SK-N-SH (cell line): ENCODE measurements at places on chromosomes 2 and 18.

GRCh38 chr18:50509012-50509411, 50.9 kb upstream of the MAPK4 start:
- H3K4me1 ChIP-seq = no peaks in the 10 kb centered on the region; the same call in 1 of the 2 replicates
- no peak for DNase-seq
- H3K27ac ChIP-seq = no peak overlapping the region
- no peaks in the 10 kb centered on the region for H3K36me3 ChIP-seq
- H3K27me3 ChIP-seq = no peaks in the 10 kb centered on the region
- no peak overlapping the region for H3K4me3 ChIP-seq

DNA sequence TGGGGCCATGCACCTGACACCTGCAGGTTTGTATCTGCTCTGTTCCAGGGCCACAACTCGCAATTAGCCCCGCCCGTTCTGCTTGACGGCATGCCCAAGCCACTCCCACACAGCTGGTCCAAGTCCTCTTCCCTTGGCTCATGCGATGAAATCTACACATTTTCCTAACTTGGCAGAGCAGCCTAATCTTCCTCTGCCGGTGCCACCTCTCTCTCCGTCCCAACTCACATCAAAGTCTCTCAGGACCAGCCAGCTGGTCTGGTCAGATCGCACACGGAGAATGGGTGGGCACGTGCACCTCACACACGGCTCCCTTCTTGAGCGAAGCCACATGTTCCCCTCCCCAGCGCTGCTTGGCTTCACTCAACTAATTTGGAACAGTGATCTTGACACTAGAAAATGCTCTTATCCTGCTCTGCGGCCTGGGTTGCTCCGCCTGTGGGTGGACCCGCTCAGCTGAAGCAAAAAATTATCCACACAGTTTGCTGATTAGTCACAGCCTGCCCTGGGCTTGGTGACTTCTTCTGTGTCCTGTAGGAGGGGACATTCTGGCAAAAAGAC, 176.7 kb downstream of the NRP2 start:
- no peaks in the 10 kb centered on the region; the same call in 1 of the 2 replicates for H3K27me3 ChIP-seq
- no peaks in the 10 kb centered on the region for H3K4me1 ChIP-seq
- H3K27ac ChIP-seq = no peak overlapping the region

DNA sequence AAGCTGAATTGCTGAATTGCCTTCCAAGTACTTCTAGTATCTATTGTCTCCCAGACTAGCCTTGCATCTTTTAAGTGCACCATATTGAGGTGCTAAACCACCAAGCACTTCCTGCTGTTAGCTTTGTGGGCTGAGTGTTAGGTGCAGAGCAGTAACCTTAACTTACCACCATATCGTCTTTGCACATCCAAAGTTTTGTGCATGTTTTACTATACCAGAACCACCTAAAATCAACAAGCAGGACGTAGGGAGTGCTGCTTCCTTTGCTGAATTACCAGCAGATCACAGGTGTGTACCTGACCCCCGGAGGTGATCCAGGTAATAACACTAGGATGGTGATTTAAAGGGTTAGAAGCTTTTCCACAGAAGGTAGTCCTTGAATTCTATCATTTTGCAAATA, 359.9 kb upstream of the HNRNPA3 start:
- H3K27me3 ChIP-seq = no peaks in the 10 kb centered on the region
- no peak overlapping the region for H3K4me3 ChIP-seq
- no peak overlapping the region for H3K27ac ChIP-seq
- DNase-seq = no peak
- no peaks in the 10 kb centered on the region; the same call in 1 of the 2 replicates for H3K4me1 ChIP-seq
- no peaks in the 10 kb centered on the region for H3K36me3 ChIP-seq

GRCh38 chr18:50973367-50974126, 5.7 kb downstream of the ELAC1 start:
- H3K4me1 ChIP-seq = 0 out of 2 replicates have a peak, but pooled peaks cover 4% of the 10 kb centered on the region
- H3K27me3 ChIP-seq = no peaks in the 10 kb centered on the region
- no peak overlapping the region for H3K4me3 ChIP-seq
- peaks cover 24% of the 10 kb centered on the region for H3K36me3 ChIP-seq
- H3K27ac ChIP-seq = no peak overlapping the region

GRCh38 chr2:192978395-192978794, 783.7 kb upstream of the TMEFF2 start:
- DNase-seq = peak; percentile 44
- H3K27me3 ChIP-seq = no peaks in the 10 kb centered on the region
- H3K4me3 ChIP-seq = no peak overlapping the region

GRCh38 chr2:216004697-216005283, 8.6 kb downstream of the MREG start:
- DNase-seq = no peak
- H3K36me3 ChIP-seq = no peaks in the 10 kb centered on the region
- H3K27me3 ChIP-seq = no peaks in the 10 kb centered on the region

- H3K36me3 ChIP-seq = no peaks in the 10 kb centered on the region
- H3K27me3 ChIP-seq = no peaks in the 10 kb centered on the region
- no peak for DNase-seq
- H3K4me1 ChIP-seq = peaks cover 48% of the 10 kb centered on the region
- no peak overlapping the region for H3K4me3 ChIP-seq
Observed at GRCh38 chr18:48027401-48027963, 97.0 kb upstream of the SMAD2 start.

DNA sequence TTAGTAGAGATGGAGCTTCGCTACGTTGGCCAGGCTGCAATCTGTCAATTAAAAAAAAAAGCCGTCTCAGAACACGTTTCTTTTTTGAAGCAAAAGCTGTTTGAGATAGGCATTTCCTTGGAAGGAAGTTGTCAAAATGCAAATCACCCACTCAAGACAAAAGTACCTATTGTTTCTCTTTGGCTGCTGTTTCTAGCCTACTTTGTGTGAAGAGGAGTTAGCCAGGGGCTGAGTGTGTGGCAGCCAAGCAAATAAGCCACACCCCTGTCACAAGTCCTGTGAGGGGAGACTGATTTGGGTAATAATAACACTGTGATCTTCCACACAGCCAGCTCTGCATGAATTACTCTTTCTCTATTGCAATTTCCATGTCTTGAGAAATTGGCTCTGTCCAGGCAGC, 47.4 kb upstream of the CDCA7 start:
- no peak overlapping the region for H3K4me3 ChIP-seq
- no peaks in the 10 kb centered on the region; the same call in 1 of the 2 replicates for H3K27me3 ChIP-seq
- H3K4me1 ChIP-seq = no peaks in the 10 kb centered on the region
- no peak overlapping the region for H3K27ac ChIP-seq

DNA sequence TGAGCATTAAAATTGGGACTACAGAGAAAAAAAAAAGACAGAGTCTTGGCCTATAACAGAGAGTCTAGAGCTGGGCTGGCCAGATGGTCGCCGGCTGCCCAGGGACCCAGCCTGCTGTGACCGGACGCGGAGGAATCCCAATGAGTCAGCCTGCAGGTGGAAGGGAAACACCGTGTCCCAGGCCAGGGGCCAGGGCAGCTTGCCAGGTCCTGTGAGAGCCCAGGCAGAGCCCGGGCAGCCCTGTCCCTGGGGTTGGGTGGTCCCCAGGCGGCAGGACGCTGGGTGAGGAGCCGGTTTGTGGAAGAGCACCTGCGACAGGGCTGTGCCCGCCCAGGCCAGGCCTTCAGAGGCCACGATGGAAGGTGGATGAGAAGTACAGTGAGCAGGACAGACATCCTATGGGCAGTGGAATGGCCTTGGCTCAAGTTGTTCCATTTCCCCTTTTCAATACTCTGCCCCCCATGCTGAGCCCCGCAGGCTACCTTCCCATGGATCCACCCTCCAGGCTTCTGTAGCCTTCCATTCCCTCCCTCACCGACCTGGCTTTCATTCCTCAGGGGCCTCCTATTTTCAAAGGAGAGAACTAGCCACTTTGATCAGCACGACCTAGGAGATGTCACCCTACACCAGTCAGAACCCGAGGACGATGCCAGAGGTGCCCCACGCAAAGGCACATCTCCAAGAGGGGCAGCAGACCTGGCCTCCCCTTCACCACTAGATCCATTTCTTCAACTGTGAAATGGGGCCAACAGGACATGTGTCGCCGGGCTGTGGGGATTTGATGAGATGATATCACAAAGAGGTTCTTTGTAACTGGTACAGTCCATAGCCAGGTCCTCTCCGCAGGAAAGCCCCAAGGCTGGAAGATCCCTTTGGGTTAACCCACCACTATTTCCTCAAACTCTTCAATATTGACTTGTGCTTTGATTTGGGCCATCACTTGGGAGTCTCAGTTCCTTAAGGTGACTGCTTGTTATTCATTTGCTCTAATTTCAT, 87.5 kb downstream of the POLR1A start:
- no peaks in the 10 kb centered on the region for H3K36me3 ChIP-seq
- no peak overlapping the region for H3K27ac ChIP-seq
- no peaks in the 10 kb centered on the region for H3K27me3 ChIP-seq

DNA sequence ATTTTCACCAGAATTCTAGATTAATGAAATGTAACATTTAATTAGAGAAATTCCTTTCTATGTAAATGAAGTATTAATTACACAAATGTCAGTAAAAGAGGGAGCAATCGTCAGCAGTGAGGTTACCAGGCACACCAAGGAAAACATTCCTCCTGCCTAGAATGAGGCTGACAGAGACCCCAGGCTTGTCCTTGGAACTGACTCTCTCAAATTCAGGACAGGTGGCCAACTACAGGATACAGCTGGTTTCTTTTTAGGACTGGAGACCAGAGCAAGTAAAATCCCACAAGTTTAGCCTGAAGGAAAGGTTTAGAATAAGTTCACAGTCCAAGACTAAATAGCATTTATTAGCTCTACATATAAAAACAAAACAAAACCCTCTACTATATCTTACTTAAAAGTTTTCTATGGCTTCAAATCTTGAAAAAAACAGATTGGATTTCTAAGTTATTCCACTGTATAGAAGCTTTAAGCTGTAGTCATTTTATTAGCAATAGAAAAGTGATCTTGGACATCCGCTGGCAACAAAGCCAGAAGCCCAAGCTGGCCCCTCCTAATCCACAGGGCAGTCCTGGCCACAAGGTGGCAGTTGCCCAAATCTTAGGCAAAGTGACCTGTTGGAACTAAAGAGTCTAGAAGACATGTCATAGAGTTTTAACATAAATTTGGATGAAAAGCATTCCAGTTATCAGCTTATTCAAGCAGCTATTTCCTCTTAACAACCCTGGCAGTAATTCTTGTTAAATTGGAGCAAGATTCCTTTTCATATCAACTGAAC, 81.0 kb downstream of the SP3 start:
- H3K4me3 ChIP-seq = peak overlapping the region; percentile 17; the same call in 1 of the 2 replicates
- no peaks in the 10 kb centered on the region for H3K4me1 ChIP-seq
- H3K27me3 ChIP-seq = no peaks in the 10 kb centered on the region; the same call in 1 of the 2 replicates
- DNase-seq = peak; percentile 51
- no peaks in the 10 kb centered on the region for H3K36me3 ChIP-seq

DNA sequence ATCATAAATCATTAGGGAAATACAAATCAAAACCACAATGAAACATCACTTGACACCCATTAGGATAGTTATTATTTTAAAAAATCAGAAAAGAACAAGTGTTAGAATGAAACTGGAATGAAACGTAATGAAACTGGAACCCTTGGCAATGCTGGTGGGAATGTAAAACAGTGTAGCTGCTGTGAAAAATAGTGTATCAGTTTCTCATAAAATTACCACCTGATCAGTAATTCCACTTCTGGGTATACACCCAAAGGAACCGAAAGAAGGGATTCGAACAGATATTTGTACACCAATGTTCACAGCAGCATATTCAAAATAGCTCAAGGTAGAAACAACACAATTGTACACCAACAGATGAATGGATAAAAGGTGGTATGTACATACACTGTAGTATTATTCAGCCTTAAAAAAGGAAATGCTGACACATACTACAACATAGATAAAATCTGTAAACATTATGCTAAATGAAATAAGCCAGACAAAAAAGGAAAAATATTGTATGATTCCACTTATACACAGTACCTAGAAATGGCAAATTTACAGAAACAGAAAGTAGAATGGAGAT, 27.0 kb downstream of the ROCK1 start:
- no peak overlapping the region for H3K27ac ChIP-seq
- DNase-seq = no peak
- H3K4me1 ChIP-seq = no peaks in the 10 kb centered on the region; the same call in 1 of the 2 replicates
- H3K27me3 ChIP-seq = no peaks in the 10 kb centered on the region
- no peak overlapping the region for H3K4me3 ChIP-seq

GRCh38 chr18:45621061-45621511, 5.8 kb downstream of the SLC14A2 start:
- no peak overlapping the region for H3K27ac ChIP-seq
- H3K4me3 ChIP-seq = no peak overlapping the region
- no peaks in the 10 kb centered on the region for H3K27me3 ChIP-seq
- DNase-seq = peak; percentile 74
- no peaks in the 10 kb centered on the region for H3K36me3 ChIP-seq

- no peaks in the 10 kb centered on the region; the same call in 1 of the 2 replicates for H3K27me3 ChIP-seq
- no peak overlapping the region for H3K4me3 ChIP-seq
- no peak overlapping the region for H3K27ac ChIP-seq
- H3K4me1 ChIP-seq = no peaks in the 10 kb centered on the region
- no peak for DNase-seq
- no peaks in the 10 kb centered on the region for H3K36me3 ChIP-seq
Observed at GRCh38 chr18:24928301-24928878, 423.6 kb downstream of the ZNF521 start.

- no peak overlapping the region for H3K4me3 ChIP-seq
- H3K27ac ChIP-seq = peak overlapping the region; percentile 8; the same call in 1 of the 2 replicates
- no peak for DNase-seq
- H3K4me1 ChIP-seq = no peaks in the 10 kb centered on the region
- no peaks in the 10 kb centered on the region for H3K27me3 ChIP-seq
- H3K36me3 ChIP-seq = no peaks in the 10 kb centered on the region
Observed at GRCh38 chr2:207432453-207432852, 97.3 kb upstream of the CREB1 start.

- H3K4me1 ChIP-seq = peaks cover 12% of the 10 kb centered on the region
- H3K36me3 ChIP-seq = no peaks in the 10 kb centered on the region
- H3K4me3 ChIP-seq = no peak overlapping the region
- no peak for DNase-seq
- H3K27ac ChIP-seq = peak overlapping the region; percentile 83
Observed at GRCh38 chr2:225091336-225091735, 49.1 kb upstream of the DOCK10 start.

- no peak for DNase-seq
- no peaks in the 10 kb centered on the region for H3K4me1 ChIP-seq
- H3K36me3 ChIP-seq = no peaks in the 10 kb centered on the region
- no peaks in the 10 kb centered on the region for H3K27me3 ChIP-seq
- H3K27ac ChIP-seq = no peak overlapping the region
Observed at GRCh38 chr2:40556293-40556692, 104.4 kb upstream of the SLC8A1 start.

- no peaks in the 10 kb centered on the region for H3K36me3 ChIP-seq
- no peak overlapping the region for H3K4me3 ChIP-seq
- no peaks in the 10 kb centered on the region for H3K4me1 ChIP-seq
Observed at GRCh38 chr18:63079114-63079513, 240.5 kb downstream of the BCL2 start.

GRCh38 chr2:123916531-123916930, 108.6 kb upstream of the CNTNAP5 start:
- no peak overlapping the region for H3K4me3 ChIP-seq
- H3K27me3 ChIP-seq = no peaks in the 10 kb centered on the region
- H3K36me3 ChIP-seq = no peaks in the 10 kb centered on the region
- peak overlapping the region; percentile 84; the same call in 1 of the 2 replicates for H3K27ac ChIP-seq
- peak; percentile 48 for DNase-seq
- H3K4me1 ChIP-seq = no peaks in the 10 kb centered on the region

GRCh38 chr18:46622999-46623398, 34.0 kb downstream of the LOXHD1 start:
- peak overlapping the region; percentile 86 for H3K27ac ChIP-seq
- H3K36me3 ChIP-seq = no peaks in the 10 kb centered on the region
- H3K4me1 ChIP-seq = no peaks in the 10 kb centered on the region

- no peaks in the 10 kb centered on the region for H3K36me3 ChIP-seq
- no peak overlapping the region for H3K27ac ChIP-seq
- no peak overlapping the region for H3K4me3 ChIP-seq
- H3K4me1 ChIP-seq = no peaks in the 10 kb centered on the region
- no peak for DNase-seq
Observed at GRCh38 chr18:37309059-37309458, 256.5 kb downstream of the CELF4 start.

- no peaks in the 10 kb centered on the region for H3K27me3 ChIP-seq
- no peak overlapping the region for H3K4me3 ChIP-seq
- H3K36me3 ChIP-seq = no peaks in the 10 kb centered on the region
Observed at GRCh38 chr2:239639421-239640185, 238.8 kb upstream of the HDAC4 start.
